HT1080 (cell line): ENCODE measurements at places on chromosomes 16 and 17. TPM values are rescaled to one million over a fixed set of nuclear protein-coding genes. Genes with fewer than 3 reads are reported as not detected.

GRCh38 chr16:49701065-49701685 lies 154.7 kb downstream of the ZNF423 start:
- DNase-seq: no peak

DNA sequence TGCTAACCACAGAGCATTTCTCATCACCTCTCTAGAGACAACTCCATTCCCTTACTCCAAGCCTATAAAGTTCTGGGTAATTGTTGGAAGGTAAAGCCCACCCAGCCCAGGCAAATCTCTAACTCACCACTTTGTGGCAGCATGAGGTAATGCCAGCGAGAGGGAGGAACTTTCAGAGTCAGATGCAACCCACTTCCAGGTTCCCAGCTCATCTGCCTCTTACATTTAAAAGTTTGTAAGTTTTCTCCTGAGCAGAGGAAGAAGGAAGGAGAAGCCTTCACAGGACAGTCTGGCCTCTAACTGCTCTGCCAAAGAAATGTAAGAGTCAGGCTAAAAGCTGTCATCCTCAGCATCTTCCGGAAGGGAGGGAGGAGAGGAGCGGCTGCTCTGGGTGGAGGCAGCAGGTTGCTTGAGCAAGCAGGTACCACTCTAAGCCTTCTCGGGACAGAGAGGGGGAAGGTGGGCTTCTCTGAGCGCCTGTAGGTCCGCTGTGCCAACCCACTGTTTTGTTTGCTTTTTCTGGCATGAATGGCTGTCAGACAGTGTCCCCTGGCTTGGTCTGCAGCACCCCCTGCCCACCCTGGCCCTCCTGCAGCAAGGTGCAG lies 1.0 kb downstream of the ZNF319 start:
- peak; percentile 43 for DNase-seq

DNA sequence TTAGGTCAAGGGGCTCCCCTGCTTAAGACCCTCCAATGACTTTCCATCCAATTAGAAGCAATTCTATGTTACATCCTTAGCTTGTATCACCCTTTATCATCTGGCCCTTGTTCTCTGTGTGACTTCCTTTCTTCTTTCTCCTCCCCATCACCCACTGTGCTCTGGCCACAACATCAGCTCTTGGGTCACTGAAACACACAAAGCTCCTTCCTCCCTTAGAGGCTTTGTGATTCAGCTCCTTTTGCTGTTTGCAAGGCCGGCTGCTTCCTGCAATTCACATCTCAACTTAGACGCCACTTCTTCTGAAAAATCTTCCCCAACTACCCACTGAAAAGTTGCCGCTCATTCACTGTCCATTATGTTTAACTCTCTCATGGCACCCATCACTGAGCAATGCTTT lies 130.9 kb upstream of the CACNG3 start:
- DNase-seq: no peak

DNA sequence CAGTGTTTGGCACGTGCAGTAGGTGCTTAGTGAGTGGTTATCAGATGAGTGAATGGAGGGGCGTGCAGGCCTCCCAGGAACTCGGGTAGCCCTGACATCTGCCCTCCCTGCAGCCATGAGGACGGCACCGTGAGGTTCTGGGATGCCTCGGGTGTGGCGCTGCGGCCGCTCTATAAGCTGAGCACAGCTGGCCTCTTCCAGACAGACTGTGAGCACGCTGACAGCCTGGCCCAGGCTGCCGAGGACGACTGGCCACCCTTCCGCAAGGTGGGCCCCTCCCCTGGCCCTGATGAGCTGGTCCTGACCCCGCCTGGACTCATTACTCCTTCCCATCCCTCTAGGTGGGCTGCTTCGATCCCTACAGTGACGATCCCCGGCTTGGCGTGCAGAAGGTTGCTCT lies 11.1 kb downstream of the LLGL1 start:
- no peak for DNase-seq

GNG13 gene
- total RNA-seq: not detected in 2 replicates

CD300LG gene
- total RNA-seq: not detected in 2 replicates

DNA sequence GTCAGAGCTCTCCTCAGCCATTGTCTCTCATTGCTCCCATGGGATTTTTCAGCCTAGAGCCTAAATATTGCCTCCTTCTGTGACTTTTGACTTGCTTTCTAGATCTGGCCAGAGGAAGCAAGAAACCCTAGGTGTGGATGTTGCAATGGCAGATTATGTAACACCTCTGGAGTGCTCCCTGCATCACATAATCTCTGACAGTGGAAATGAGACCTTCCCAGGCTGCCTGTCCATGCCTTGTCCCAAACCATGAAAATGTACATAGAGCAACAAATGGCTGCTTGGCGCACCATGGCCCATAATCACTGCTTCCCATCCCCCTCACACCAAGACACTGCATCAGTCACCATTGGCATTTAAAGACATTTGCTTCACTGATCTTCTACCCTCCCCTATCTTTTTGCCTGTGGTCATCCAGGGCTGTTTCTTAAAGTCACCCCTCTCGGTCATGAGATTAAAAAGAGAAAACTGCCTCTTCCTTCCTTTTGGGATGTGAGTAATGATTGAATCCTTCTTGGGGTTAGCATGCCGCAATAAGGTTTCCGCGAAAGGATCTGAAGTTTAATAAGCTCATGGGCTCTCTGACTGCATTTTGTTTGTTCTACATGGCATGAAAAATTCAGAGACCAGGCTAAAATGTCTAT lies 34.2 kb upstream of the CCL2 start:
- no peak for DNase-seq

MEIOB gene
- not detected in 2 replicates for total RNA-seq

USP10 gene
- 72.2 and 99.8 TPM in 2 replicates for total RNA-seq

DNA sequence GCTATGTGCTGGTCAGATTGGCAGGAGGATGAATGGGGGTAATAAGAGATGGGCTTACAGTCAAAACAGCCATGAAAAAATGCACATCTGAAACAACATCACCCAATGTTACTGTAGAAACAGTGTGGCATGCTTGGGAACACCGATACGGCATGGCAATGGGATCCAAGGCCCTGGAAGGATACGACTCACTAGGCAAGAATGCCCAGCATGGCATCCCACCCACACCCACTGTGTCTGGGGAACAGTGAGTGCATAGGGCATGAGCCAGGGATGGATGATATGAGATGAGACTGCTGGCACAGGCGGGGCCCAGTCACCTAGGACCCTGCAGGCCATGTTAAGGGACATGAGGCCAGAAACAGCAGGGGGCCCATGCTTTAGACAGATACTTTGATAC lies 11.5 kb downstream of the TRIM25 start:
- peak; percentile 89 for DNase-seq

DNA sequence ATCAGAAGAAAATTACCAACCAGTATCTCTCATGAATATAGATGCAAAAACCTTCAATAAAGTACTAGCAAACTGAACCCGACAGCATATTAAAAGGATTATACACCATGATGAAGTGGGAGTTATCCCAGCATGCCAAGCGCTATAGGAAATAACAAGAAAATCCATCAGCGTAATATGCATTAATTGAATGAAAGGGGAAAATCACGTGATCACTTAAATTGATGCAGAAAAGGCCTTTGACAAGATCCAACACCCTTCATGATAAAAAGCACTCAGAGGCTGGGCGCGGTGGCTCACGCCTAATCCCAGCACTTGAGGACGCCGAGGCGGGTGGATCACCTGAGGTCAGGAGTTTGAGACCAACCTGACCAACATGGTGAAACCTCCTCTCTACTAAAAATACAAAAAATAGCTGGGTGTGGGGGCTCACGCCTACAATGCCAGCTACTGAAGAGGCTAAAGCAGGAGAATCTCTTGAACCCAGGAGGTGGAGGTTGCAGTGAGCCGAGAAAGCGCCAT lies 4.8 kb downstream of the CTRB2 start:
- no peak for DNase-seq

DNA sequence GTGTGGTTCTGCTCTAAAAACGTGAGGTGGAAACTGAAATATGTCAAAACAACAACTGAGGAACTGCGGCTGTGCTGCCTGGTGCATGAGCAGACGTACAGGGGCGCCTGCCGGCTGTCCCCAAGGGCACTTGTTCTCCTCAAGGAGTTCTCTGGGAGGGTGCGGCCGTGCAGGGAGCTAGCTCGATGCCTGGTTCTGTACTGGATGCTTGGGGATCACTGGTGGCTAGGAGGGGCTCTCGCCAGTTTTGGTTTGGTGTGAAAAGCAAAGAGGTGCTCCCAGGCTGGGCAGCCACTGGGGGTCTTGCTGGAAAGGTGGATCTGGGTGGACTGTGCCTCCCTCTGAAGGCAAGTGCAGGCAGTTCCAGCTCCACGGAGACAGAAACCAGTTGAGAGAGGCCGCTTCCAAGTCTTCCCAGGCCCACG lies 41.9 kb upstream of the ATP2A3 start:
- DNase-seq: no peak

GRCh38 chr17:67227488-67227887 lies 17.5 kb downstream of the HELZ start:
- DNase-seq: no peak

DNA sequence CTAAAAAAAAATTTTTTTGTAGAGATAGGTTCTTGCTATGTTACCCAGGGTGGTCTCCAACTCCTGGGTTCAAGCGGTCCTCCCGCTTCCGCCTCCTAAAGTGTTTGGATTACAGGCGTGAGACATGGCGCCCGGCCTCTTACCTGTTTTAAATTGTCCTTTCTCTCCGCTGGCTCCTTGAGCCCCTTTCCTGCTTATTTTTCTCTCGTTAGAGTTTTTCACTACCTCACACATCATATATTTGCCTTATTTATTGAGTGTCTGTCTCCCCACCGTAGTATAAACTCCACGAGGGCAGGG lies 760 bp upstream of the SEC14L5 start:
- no peak for DNase-seq

- no peak for DNase-seq
Observed at GRCh38 chr17:62724398-62725146, 83.5 kb downstream of the MARCHF10 start.
